ENCODE measurements at places on chromosomes 12 and 14.
A peak's percentile ranks its signal among the peaks of the same experiment; 100 is the strongest.

DNA sequence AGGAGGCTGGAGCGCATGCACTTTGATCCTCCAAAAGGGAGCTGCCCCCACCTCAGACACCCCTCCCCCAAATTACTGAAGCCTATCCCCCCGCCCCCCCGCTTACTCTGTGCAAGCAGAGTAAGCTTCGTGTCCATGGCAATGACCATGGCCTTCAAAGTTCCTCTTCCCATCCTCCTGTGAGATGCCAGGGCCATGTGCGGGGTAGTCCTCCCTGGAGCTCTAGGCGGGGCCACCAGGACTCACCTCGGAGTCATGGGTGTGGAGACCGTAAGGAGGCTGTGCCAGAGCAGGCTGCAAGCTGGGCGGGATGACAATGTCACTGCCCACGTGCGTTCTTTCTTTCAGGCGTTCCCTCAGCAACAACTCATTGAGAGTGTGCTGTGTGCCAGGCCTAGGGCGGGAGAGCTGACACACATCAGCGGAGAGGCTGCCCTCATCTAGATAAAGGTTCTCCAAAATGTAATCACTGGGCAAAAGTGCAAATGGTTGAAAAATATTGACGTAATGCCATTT lies 66.8 kb downstream of the C14orf132 start:
- DNase-seq: peak; percentile 27

DNA sequence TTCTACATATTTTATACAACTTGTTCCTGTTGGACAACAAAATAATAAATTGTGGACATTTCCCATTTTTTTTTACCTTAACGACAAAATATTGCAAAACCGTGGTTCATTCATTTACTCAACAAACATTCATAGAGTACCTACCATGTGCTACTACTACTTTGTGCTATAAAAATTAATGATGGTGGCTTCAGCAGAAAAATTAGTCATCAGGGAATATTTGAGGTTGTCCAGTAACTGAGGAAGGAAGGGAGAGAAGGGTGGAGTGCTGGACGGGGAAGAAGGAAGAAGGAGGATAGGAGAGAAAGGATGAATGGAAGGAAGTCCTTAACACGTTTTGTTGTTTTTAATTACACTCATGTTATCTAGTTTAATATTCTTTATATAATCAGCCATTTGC lies 53.7 kb downstream of the PPFIBP1 start:
- DNase-seq: no peak

- no peak for DNase-seq
These were observed 152.5 kb downstream of the PTPRO start for GRCh38 chr12:15474766-15475165.

DNA sequence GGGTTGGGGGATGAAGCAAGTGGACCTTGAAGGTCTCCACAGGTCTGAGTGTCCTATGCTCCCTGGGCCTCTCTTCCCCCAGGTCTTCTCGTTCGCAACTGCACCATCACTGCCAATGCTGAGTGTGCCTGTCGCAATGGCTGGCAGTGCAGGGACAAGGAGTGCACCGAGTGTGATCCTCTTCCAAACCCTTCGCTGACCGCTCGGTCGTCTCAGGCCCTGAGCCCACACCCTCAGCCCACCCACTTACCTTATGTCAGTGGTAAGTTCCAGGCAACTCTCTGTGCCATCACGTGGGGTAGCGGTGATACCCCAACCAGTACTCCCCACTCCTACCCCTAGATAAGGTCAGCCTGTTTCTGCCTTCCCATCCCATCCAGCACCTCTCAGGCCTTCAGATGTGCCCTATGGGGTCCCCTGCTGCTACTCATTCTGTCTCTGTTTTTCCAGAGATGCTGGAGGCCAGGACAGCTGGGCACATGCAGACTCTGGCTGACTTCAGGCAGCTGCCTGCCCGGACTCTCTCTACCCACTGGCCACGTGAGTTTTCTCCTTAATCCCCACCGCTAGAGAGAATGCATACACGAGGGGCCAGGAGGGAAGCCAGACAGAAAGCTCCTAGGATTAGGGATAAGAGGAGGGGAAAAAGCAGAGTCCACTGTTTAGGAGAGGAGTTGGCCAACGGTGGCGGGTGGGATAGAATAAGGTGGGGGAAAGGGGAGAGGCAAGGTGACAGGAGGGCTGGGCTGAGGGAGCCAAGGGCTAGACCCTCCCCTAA lies 1.6 kb upstream of the TAPBPL start:
- no peak for DNase-seq

- no peak for DNase-seq
These were observed 19.8 kb upstream of the AMN start for GRCh38 chr14:102902523-102903247.

DNA sequence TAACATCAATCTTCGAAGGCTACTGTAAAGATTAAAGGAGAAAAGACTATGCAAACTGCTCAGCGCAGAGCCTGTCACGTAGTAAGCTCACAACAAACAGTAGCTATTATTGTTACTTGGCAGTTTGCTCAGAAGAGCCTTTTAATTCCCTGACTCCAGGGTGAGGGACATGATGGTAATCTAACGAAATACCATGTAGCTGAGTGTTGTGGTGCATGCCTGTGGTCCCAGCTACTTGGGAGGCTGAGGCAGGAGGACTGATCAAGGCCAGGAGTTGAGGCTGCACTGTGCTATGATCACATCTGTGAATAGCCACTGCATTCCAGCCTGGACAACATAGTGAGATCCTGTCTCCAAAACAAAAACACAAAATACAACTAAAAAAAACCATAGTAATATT lies 22.8 kb downstream of the HEBP1 start:
- DNase-seq: no peak

DNA sequence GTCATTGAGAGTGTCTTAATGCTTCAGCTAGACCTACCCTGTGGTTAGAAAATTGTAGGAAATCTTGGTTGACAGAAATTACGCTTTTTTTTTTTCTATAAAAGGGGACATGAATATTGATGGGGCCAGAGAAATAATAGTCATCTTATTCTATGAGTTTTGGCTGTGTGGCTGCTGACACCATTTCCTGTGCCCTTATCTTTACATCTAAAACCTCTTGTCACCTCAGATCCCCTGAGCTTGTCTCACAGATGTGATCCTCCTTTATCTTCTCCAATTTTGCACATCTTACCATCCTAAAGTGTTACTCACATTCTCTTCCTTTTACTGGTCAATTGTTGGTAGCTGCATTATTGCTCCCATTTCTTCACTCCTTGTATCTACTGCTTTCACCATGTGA lies 36.1 kb downstream of the ASCL1 start:
- no peak for DNase-seq

- no peak for DNase-seq
These were observed 1.7 kb downstream of the LARP4 start for GRCh38 chr12:50402264-50403000.

- no peak for DNase-seq
These were observed 146.1 kb downstream of the PAX9 start for GRCh38 chr14:36807727-36808126.

GRCh38 chr12:29581631-29582030 lies 84.1 kb upstream of the OVCH1 start:
- DNase-seq: no peak

GRCh38 chr12:74671421-74671820 lies 133.8 kb downstream of the ATXN7L3B start:
- no peak for DNase-seq

DNA sequence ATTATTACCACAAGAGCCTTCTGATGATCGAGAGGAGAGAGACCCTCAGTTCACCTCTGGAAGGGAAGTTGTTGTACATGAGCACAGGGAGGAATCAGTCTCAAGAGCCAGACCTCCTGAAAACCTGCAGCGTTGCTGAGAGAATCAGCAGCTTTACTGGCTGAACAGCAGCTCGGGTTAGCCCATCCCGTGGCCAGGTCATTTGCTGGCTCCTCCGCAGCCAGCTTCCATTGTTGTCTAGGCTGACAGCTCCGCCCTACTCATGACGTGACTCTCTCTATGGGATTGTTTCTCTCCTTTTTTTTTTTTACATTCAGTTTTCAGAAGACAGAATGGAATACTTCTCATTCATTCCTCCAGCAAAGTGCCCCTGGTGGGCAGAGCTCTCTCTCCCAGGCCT lies 69.9 kb downstream of the TGFB3 start:
- no peak for DNase-seq

- no peak for DNase-seq
These were observed 631.0 kb upstream of the STXBP6 start for GRCh38 chr14:25680934-25681333.

GRCh38 chr12:7221486-7221885 lies 32.0 kb downstream of the PEX5 start:
- DNase-seq: no peak

DNA sequence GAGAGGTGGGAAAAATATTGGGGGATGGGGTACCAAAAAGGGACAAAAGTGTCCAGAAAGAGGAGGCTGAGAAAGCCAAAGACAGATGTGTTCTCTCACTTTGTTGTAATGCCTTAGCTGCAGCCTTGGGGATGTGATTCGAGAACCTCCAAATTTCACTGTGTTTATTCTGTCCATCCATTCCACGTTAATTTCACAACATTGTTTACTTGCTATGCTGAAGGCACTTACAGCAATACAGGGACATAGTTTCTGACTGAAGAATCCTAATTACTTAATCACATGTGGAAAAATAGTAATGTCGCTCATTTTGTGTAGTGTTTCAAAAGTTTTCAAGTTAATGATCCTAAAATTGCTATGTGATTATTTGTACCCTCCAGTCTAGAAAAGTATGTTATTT lies 146.2 kb upstream of the SLC38A2 start:
- DNase-seq: no peak

GRCh38 chr12:25730489-25731349 lies 177.6 kb upstream of the LMNTD1 start:
- DNase-seq: no peak

- peak; percentile 100 for DNase-seq
These were observed at the start of gene CDCA3 for GRCh38 chr12:6851153-6851920. Gene CDCA3, minus strand, starts transcription at chr12:6851286. Its CDS starts 334 bp downstream, at chr12:6850952.

GRCh38 chr12:102522768-102523167 lies 42.4 kb upstream of the IGF1 start:
- no peak for DNase-seq

DNA sequence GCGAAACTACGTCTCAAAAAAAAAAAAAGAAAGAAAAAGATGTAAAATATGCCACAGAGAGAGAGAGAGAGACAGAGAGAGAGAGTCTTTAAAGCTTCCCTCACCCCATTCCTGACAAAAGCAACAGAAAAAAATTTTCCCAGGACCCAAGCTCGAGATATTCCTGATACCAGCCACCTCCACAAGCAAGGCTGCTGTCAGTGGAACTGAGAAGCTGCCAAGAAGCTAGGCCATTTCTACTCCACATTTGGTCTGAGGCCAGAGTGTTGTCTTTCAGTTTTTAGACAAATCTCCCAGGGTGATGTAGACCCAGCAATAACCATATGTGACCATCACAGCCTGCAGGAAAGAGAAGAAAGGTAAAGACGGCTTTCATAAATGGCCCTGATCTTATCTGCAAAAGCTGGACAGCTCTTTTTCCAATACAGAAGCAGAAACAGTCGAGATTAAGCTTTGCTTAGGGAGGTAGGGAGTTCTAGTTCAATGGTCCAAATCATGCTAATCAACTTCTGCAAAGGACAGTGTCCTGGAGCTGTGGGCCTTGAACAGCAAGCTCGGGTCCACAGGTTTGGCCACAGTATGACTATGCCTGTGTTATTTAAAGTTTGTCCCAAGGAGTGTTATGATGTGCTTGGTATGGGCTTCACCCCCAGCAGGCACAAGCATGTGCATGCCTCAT lies 130.3 kb upstream of the NUDT4 start:
- no peak for DNase-seq

GRCh38 chr12:50922820-50923219 lies 29.5 kb upstream of the HIGD1C start:
- DNase-seq: peak; percentile 59

DNA sequence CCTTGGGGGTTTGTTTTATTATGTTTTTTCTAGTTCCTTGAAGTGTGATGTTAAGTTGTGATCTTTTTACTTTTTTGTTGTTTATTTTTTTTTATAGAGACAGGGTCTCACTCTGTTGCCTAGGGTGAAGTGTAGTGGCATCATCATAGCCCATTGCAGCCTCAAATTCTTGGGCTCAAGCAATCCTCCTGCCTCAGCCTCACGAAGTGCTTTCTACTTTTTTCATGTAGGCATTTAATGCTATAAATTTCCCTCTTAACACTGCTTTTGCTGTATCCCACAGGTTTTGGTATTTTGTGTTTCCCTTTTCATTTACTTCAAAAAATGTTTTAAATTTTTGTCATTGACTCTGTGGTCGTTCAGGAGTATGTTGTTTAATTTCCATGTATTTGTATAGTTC lies 26.6 kb upstream of the PRPF39 start:
- no peak for DNase-seq

DNA sequence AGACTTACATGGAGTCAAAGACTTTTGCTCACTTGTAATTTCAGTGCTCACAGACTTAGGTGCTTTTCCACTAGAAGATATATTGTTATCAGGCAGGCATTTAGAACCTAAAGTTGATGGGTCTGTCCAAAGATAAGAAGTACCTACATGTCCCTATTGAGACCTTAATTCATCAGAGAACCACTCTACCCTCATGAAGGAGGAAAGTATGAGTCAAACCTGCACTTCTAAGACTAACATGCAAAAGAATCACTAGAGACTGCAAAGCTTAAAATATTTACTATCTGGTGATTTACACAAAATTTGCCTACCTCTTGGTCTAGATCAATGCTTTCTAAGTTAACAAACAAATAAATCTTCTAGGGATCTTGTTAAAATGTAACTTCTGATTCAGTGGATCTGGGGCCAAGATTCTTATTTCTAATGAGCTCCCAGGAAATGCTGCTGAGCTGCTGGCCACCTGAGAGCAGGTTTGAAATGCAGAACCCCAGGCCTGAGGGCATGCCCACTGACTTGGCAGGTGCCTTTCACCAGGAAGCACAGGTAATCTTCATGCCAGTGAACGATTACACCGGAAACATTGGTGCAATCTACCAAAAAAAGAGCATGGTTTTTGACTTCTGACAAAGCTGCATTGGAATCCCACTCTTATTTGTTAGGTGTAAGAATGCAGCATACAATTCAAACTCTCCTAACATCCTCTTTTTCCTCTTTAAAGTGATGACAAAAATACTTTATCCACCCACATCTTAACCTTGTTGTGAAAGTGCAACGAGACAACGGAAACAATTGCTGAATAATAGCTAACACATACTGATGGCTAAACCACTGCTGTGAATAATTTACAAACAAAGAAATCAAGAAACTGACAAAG lies 214.2 kb downstream of the ADAMTS20 start:
- DNase-seq: peak; percentile 16

DNA sequence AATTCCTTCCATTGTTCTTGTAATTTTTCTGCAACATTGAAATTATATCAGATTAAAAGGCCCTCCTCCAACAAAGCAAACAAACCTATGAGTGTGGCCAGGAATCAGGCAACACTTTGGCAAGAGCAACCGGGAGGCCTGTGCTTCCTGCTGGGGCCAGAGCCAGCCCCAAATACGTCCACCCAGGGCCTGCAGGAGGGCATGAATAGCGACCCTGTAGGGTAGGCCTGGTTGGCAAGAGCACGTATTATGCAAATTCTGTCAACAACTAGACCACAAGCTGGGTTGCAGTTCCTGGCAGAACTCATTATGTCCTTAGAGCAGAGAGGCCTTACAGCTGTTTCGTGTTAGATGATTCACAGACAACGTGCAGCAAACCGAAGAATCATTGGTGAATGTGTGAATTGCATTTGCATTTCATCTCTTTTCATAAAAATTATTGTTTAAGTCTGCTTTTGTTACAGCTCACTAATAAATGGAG lies 26.9 kb upstream of the LGALS3 start:
- peak; percentile 91 for DNase-seq

Data from GM03348 (cell line).